ENCODE measurements at places on chromosomes 7 and 10. TPM values are rescaled to one million over a fixed set of nuclear protein-coding genes. Genes with fewer than 3 reads are reported as not detected.

The CLCN1 gene
- 2.5 TPM for polyA plus RNA-seq

The TUBB8 gene
- polyA plus RNA-seq = not detected

The CALCR gene
- 11.0 TPM for polyA plus RNA-seq

The TRIM56 gene
- polyA plus RNA-seq = 9.4 TPM

The SHH gene
- 0.10 TPM for polyA plus RNA-seq

The NYAP1 gene
- polyA plus RNA-seq = 2.2 TPM

The UPK3B gene
- 0.26 TPM for polyA plus RNA-seq

The CFAP70 gene
- polyA plus RNA-seq = 1.9 TPM

The CBX3 gene
- polyA plus RNA-seq = 150 TPM

The HYAL4 gene
- polyA plus RNA-seq = not detected

The AKR1C4 gene
- polyA plus RNA-seq = not detected

DNA sequence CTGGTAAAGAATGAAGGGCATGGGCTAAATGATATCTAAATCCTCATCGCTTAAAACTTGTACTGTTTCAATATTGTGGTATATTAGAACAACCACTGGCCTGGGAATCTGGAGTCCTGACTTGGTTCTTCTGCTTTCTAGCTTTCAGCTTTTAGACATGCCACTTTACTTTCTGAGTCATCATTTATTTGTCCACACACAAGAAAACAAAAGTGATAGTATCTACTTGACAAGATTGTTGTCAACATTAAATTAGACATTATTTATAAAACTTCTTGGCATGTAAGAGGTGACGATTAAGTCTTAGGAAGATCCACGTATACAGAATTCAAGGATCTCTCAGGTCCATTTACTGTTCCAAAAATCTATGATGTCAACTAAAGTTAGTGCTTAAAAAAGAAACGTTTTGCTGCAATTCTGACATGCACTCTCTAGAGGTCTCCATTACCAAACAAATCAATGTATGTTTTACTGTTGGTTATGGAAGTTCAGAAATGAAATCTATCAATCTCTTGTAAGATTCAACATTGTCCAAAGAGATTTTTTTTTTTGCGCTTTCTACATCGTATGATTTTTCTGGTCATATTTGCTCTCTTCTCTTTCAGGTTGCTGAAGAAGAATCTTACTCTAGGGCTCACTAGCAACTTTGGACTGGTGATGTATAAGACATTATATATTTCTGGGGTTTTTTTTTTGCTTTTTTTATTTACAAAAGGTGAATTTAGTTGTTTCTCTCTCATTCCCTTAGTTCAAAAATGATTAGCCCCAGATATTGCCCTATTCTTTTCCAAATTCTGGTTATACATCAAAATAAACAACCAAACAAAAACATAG is 53.6 kb upstream of the DYNC1I1 start:
- DNase-seq = peak; percentile 8

DNA sequence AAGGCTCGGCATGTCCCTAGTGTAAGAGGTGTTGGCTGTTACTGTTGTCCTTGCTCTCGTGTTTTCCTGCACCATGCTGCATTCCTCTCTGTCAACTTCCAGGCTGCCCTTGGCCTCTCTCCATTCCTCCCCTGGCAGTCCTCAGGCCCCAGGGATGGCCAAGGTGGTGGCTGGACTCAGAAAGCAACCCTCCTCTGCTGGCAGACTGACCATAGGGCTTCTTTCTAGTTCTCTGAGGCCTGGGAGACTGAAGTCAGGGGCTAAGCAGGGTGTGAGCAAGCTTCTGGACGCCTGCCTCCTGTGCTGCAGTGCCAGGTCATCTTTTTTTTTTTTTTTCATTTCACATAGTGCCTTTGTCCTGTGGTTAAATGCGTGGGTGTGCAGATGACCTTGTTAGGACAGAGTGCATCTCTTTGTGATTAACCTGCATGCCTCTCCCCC is 72.0 kb downstream of the GOLGA7B start:
- DNase-seq = no peak

GRCh38 chr7:9961161-9961922 is 1012.3 kb upstream of the PHF14 start:
- DNase-seq = no peak

- DNase-seq = no peak
Observed at GRCh38 chr7:99848420-99849216, 20.8 kb downstream of the CYP3A43 start.

- no peak for DNase-seq
Observed at GRCh38 chr7:33892945-33893344, 12.4 kb upstream of the BMPER start.

- DNase-seq = no peak
Observed at GRCh38 chr7:45146531-45147379, 10.8 kb upstream of the RAMP3 start.

DNA sequence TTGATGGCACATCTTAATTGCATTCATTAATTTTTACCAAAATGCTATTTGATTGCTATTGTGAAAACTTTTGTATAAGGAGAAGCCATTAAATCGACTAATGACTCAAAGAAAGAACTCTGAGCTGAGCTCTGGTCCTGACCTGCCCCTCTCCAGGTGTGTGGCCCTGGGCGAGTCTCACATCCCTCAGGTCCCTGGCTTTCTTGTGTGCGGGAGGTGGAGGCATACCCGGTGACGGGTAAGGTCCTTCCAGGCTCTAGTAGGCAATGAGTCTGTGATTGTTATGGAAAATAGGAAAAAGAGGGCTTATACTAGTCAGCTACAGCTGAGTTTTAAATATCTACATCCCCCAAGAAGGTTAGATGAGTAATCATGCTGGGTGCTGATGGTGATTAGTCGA is 248.1 kb downstream of the GATA3 start:
- DNase-seq = no peak

GRCh38 chr7:29459589-29459988 is 104.0 kb upstream of the PRR15 start:
- no peak for DNase-seq

GRCh38 chr10:103708627-103709288 is 146.6 kb downstream of the SH3PXD2A start:
- no peak for DNase-seq

DNA sequence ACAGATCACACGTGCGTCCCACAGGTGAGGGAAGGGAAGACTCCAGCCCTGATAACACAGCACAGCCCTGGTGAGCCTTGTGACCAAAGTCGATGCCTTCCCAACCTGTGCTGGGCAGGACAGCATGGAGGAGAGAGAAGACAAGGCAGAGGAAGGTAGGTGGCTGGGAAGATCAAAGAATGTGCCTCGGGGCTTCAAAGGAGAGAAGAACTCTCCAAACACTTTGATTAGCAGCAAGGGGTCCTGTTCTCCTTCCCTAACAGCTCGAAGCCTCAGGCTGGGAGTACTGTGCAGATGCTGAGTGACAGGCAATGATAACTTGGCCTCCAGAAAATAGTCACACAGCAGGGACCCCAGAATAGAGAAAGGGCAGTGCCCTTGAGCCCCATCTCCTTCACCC is 288.5 kb downstream of the TCERG1L start:
- DNase-seq = no peak

DNA sequence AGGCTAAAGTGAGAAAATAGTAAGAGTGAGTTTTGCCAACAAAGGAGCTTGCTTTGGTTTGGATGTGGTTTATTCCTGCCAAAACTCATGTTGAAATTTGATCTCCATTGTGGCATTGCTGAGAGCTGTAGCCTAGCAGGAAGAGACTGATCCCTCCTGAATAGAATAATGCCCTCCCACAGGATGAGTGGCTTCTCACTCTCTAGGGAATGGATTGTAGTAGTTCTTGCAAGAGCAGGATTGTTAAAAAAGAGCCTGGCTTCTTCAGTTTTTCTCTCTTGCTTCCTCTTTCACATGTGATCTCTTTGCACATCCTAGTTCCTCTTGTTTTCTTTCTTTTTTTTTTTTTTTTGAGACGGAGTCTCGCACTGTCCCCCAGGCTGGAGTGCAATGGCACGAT is 34.4 kb downstream of the ASAH2 start:
- no peak for DNase-seq

GRCh38 chr7:8639668-8640067 is 206.3 kb downstream of the NXPH1 start:
- no peak for DNase-seq

DNA sequence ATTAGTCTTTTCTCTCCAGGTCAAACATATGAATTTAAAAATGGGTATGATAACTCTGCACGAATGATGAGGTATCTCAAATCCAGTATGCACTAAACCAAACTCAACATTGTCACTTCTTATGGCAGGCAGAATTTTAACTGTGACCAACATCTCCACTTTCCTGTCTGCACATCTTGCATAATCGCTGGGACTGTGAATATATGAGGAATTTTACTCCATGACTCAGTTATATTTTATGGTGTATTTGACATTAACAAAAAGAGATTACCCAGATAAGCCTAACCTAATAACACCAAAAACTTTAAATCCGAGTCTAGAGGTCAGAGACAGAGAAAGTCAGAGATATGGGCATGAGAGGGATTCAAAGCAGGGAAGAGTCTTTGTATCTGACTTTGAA is 454.5 kb upstream of the SEMA3D start:
- DNase-seq = no peak

DNA sequence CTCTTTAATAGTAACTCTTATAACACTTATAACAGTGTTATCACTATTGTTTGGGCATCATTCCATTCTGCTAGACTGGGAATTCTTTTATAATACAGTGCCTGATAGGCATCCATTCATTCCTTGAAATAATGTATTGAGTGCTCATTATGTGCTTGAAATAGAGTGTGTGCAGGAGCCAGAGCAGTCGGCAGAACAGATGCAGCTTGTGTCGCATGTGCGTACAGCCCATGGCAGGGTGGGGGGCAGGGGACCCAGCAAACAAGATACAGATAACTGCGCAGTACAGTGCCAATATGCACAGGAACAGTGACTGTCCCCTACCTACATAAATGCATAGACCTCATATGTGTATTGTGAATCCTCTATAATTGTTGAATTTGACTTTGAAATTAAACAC is 99.3 kb downstream of the KAT6B start:
- no peak for DNase-seq

GRCh38 chr7:140571538-140572122 is 69.0 kb downstream of the DENND2A start:
- DNase-seq = no peak

DNA sequence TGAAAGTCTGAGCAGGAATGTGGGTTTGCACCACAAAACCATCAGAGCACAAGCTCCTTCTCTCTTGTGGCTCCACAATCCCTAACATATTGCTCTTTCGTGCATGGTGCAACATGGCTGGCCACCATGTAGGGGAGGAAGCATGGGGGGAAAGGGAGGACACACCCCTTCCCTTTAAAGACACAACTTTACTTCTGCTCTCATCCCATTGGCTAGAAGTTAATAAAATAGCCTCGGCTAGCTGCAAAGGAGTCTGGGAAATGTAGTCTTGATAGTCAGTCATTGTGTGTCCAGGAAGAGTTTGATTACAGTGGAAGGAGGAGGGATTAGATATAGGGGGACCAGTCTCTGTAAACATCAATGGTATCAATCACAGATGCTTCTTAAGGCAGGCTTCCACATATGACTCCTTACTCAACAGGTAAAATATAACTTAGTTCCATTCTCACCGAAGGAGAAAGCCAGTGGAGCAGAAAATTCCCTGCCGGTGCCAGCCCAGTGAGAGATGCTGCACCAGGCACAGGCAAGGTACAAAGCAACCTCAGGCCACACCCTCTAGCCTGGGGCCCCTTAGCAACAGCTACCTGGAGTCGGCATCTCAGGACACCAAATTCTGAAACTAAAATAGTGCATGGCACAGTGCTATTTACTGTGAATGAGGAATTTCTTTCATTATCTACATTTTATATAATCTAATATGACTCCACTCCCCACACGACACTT is 124.7 kb upstream of the CTBP2 start:
- no peak for DNase-seq

DNA sequence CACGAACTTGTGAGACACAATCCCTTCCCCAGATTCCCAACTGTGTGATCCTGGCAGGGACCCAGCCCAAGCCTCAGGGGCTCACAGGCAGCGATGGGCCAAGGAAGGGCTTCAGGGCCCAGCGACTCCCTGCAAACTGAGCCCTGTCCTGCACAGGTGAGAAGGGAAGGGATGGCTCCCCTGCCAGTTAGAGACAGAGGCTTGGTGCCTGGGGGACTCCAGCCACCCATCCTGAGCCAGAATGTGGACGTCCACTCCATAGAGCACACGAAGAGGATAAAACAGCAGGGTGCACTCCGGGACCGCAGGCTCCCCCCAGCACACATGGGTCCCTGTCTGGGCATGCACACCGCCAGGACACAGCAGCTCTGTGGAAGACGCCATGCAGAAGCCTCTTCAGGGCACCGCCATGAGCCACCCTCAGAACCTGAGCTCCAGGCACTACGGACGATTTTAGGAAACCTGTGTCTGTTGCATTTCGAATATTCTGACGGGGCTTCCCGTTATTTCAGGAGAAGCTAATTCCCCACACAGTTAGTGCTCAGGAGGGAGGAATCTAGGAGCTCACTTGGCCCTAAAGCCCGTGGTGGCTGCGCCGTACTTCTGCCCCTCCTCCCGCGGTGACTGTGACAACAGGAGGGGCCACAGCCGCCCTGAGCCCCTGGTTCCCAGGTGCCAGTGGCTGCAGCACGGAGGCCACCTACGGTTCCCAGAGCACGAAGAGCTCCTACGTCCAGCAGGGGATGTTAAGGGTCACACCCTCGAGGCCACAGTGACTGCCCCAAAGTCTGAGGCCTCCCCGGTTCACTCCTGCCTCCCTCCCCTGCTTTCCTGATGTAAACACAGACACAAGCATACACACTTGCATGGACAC is 326.0 kb downstream of the PTPRN2 start:
- no peak for DNase-seq

DNA sequence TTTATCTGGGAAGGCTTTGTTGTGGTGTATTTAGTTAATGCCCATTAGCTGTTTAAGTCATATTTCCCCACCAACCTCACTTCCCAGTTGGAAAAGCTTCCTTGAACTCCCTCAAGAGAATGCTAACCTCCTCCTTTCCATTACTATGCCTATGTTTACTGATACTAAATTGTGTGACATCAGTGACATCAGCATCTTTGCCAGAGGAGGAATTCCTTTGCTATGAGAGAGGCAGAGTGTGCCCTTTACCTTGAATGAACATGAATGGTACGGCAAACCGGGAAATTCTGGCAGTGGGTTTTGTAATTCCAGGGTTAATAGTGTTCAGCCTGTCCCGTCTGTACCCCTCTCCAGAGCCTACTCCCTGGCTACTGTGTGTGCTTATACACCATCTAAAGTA is 22.1 kb upstream of the GLCCI1 start:
- no peak for DNase-seq

GRCh38 chr10:86970162-86970981 is 2.1 kb downstream of the ADIRF start:
- no peak for DNase-seq

GRCh38 chr7:35492451-35493175 is 202.3 kb downstream of the HERPUD2 start:
- no peak for DNase-seq

Data from hindlimb muscle (tissue), 1 donor.